Nephron progenitor cell (in vitro differentiated cells): ENCODE measurements at places on chromosomes 3 and 15.

DNA sequence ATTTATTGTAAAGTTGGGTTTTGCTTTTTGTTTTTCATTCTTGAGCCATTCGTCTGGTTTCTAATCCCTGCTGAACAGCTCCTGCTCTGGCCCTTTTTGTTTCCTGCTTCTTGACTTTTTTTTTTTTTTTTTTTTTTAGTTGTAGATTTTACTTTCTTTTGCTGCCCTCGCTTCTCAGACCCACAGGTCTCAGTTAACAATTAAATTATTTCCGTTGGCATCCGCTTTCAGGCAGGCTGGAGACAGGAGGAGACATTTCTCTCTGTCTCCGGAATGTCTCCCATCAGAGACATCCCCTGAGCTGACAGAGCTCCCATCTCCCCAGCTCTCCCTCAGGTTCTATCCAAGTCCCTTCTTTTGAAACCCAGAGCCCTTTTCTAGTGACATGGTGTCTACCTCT is 68.6 kb downstream of the SLC6A6 start:
- DNase-seq: no peak

GRCh38 chr3:33067484-33067883 is 29.5 kb downstream of the GLB1 start:
- DNase-seq: no peak

DNA sequence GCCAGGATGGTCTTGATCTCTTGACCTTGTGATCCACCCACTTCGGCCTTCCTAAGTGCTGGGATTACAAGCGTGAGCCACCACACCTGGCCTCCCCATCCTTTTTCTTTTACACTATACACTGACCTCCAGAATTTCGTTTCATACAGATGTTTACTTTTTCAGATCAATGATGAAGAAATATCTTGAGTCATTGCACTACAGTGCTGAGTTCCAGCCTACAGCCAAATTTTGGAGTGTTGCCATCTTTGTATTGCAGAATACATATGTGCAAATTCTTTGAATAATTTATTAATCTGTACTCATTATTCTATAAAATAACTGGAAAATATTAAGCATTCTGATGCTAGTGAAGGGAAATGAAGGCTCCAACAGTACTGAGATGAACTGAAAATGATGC is 12.5 kb downstream of the ZPLD1 start:
- no peak for DNase-seq

- no peak for DNase-seq
These were observed 349.5 kb upstream of the POU1F1 start for GRCh38 chr3:87625876-87626275.
